ENCODE measurements at places on chromosomes 5 and 9. TPM values are rescaled to one million over a fixed set of nuclear protein-coding genes. Genes with fewer than 3 reads are reported as not detected.

DNA sequence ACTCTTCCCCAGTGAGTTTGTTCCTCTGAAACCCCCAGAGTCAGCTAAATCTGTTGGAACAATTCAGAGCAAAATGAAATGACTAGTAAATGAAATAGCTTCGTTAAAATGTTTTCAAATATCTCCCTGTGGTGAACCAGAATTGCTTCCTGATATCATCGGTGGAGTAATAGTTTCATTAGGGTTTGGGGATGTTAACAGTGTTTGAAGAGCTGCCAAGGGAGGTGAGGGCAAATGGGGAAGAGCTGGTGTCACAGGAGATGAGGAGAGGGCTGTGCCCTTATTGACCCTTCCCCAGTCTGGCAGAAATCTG is 4.3 kb upstream of the C7 start:
- no peaks in the 10 kb centered on the region for H3K27me3 ChIP-seq
- peaks cover 11% of the 10 kb centered on the region for H3K4me1 ChIP-seq
- H3K27ac ChIP-seq, result no peak overlapping the region

- no peak overlapping the region for H3K4me3 ChIP-seq
- no peaks in the 10 kb centered on the region for H3K4me1 ChIP-seq
- H3K27me3 ChIP-seq, result no peaks in the 10 kb centered on the region
- no peak overlapping the region for H3K27ac ChIP-seq
Measured at GRCh38 chr9:2107906-2108451, 92.8 kb downstream of the SMARCA2 start.

GRCh38 chr9:38227061-38227540 is 158.1 kb upstream of the SHB start:
- DNase-seq, result peak; percentile 62
- no peaks in the 10 kb centered on the region for H3K27me3 ChIP-seq
- no peak overlapping the region for H3K4me3 ChIP-seq

DNA sequence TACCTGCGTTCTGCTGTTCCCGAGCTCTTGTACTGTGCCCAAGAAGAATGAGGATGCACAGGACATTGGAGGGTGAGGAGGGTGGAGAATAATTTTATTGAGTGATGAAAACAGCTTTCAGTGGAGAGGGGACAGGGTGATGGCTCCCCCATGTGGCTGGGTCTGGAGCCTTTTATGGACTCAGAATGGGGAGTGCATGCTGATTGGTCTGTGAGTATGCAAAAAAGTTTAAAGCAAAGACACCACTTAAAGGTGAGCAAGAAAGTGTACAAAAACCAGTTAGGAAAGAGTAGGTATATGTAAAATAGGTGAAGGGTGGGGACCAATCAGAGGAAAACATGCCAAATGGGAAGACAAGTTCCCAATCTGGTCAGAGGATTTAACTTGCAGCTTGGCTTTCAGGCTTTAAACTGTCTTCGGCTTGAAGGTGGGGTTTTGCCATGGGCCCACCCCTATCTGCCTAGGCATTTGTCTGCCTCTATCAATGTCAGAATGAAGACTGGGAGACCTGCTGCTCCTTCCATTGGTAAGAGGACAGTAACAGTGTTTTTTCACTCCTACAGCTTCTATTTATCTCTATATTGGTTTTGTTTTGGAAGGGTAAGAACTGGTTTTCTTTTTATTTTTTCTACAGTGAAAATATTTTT is 118.0 kb upstream of the RAI14 start:
- DNase-seq, result no peak
- no peaks in the 10 kb centered on the region for H3K27me3 ChIP-seq
- no peaks in the 10 kb centered on the region for H3K4me1 ChIP-seq

DNA sequence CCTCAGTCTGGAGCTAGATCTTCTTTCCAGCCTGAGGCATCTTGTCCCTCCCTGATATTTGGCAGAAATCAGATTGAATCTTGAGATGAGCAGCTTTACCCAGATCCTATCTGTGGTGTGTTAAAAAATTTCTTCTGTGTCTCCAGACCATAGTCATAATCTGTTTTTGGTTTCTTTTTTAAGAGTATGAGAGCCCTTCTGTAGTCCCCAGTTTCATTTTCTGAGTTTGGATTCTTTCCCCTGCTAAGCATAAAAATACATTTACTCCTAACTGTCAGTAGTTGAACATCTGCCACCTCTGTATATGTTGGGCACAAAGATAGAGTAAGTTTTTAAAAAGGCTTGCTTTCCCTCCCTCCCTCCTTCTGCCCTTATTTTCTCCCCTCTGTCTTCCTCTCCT is 137.7 kb downstream of the CNTLN start:
- no peaks in the 10 kb centered on the region for H3K27me3 ChIP-seq
- no peak overlapping the region for H3K4me3 ChIP-seq
- no peaks in the 10 kb centered on the region for H3K36me3 ChIP-seq
- no peak overlapping the region for H3K27ac ChIP-seq
- no peaks in the 10 kb centered on the region for H3K4me1 ChIP-seq

The SLC36A2 gene
- not detected for polyA plus RNA-seq

The SLCO6A1 gene
- polyA plus RNA-seq, result not detected

DNA sequence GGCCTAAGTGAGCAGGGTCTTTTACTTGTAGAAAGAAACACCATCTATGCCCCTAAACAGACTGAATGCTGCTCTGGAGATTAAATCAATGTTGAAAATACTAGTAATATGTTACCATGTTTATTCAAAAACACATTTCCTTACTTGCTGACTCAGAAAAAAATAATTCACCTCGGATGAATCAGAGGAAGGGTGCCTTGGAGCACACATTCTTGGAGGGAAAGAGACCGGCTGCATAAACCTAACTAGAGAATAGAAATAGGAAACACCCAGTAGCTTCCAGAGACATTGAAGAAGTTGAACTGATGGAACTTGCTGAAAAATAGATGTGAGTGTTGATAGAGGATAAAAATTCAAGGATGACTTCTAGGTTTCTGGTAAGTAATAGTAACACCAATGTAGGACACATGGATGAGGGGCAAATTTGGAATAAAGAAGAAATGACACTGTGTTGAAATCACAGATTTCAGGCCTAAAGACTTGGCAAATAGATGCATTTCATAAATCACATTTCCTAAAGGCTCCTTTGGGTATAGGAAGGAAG is 76.9 kb upstream of the MINAR2 start:
- H3K27ac ChIP-seq, result no peak overlapping the region
- H3K4me1 ChIP-seq, result no peaks in the 10 kb centered on the region
- DNase-seq, result no peak
- no peaks in the 10 kb centered on the region for H3K27me3 ChIP-seq
- H3K4me3 ChIP-seq, result no peak overlapping the region
- H3K36me3 ChIP-seq, result no peaks in the 10 kb centered on the region

GRCh38 chr9:21443849-21444625 is 3.8 kb downstream of the IFNA1 start:
- H3K4me3 ChIP-seq, result no peak overlapping the region
- no peak for DNase-seq
- no peaks in the 10 kb centered on the region for H3K4me1 ChIP-seq

The SPATA6L gene
- 7.3 TPM for polyA plus RNA-seq

The RORB gene
- polyA plus RNA-seq, result 0.11 TPM

- DNase-seq, result no peak
- no peaks in the 10 kb centered on the region for H3K4me1 ChIP-seq
- no peaks in the 10 kb centered on the region for H3K36me3 ChIP-seq
- no peak overlapping the region for H3K4me3 ChIP-seq
- no peaks in the 10 kb centered on the region for H3K27me3 ChIP-seq
Measured at GRCh38 chr5:7501061-7501460, 105.1 kb downstream of the ADCY2 start.

The SLC34A3 gene
- polyA plus RNA-seq, result 0.21 TPM

The SPINK6 gene
- polyA plus RNA-seq, result not detected

Measured in pancreas (tissue), 10 donors.